NCI-H2171 treated with DMSO at 0.1 percent for 48 hours (cell line): ENCODE measurements at places on chromosomes 3 and 15.

DNA sequence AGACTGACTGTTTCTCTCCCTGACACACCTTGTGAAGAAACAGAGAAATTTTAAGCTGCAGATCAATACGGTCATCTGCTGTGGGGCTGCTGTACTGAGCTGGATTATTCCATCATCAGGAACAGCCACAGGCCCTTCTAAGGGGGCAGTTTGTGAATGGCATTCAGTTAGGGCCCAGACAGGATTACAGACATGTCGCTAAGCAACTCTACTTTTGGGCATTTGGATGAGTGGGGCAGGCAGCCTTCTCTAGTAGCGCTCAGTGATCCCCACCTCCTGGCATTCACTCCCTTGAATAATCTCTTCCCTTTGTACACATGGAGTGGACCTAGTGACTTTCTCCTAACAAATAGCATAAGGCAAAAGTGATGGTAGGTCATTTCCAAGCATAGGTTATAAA, 144.4 kb upstream of the RARB start:
- no peak for DNase-seq

- DNase-seq, result no peak
Observed at GRCh38 chr15:33074942-33075341, 119.6 kb downstream of the FMN1 start.

- DNase-seq, result no peak
Observed at GRCh38 chr3:156694536-156694935, 20.1 kb downstream of the TIPARP start.

DNA sequence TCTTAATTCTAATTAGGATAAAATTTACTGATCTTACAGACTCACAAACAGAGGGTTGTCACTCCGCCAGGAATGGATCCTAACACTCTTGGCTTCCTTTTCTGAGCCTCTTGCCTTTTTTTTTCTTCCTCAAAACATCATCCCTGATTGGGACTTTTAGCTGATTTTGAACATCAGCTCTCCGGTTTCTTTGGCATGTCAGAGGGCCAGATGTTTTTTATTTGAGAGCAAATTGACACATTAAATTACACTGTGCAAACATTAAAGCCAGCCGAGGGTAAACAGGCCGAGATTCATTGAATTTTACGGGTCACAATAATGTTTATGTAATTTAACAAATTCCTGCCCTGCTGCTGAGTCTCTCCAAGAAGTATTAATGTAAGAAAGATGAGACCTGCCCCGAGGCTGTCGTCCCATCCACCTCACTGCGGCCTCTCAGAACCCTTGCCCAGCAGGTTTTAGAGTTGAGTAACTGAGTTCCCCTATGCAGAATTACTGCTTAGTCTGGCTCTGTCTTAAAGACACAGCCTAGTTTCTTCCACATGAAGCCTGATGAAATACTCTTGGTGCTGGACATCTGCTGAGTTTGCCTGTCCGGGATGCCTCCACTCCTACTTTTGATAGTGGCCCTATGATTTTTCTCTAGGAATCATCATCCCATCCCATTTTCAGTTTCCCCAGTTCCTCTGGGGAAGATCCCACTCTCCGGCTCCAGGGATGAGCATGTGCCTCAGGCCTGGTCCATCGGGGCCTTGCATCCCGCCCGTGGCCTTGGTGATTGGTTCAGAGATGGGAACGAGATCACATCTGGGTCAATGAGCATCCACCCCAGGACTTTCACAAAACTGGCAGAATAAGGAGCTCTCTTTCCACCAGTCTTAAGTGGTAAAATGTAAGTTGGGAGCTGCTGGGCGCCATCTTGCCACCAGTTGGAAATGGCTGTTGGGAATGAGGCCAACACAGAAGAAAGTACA, 226.6 kb upstream of the TLE3 start:
- peak; percentile 74 for DNase-seq

GRCh38 chr3:14652-15051, 181.9 kb upstream of the CHL1 start:
- no peak for DNase-seq

- no peak for DNase-seq
Observed at GRCh38 chr15:34203305-34203704, 6.6 kb downstream of the KATNBL1 start.

DNA sequence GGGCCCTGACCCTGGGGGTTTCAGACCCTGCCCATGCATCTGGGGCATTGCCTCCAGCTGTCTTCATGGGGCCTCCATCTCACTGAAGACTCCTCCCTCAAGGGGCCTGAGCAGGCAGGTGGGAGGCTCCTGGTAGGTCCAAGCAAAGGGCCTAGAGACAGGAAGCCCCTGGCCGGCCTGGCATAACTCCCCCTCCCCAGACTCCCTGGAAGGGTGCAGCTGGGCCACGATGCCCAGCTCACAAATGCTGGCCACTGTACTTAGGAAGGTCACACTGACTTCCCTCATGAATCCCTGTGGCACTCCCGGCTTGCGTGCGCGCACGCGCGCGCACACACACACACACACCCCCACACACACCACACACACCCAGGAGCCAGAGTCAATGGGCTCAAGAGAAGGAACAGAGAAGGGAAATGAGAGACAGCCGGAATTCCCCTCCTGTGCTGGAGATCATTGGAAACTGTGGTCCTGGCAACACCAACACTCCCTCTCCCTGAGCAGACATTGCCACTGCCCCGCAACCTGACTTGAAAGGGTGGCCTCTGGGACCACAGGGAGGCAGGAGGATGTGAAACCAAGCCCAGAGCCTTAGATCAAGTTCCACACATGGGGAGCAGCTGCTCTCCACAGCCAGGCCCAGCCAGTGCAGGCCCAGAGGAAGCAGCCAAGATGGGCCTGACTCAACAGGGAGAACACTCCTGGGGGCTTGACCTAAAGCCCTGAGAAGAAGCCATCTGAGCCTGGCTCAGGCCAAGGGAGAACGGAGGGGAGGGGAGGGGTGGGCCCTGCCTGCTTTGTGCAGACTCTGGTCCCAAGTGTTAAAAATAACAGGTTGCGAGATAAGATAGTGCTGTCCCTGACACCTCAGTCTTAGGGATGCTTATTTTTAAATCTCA, 69.7 kb downstream of the SCN5A start:
- no peak for DNase-seq

GRCh38 chr3:185504636-185505035, 5.8 kb upstream of the TMEM41A start:
- DNase-seq, result no peak

- DNase-seq, result no peak
Observed at GRCh38 chr3:105458518-105459215, 92.0 kb downstream of the ALCAM start.

GRCh38 chr3:194204042-194204987, 68.4 kb downstream of the HES1 start:
- peak; percentile 49 for DNase-seq

GRCh38 chr3:140695361-140696061, 17.6 kb downstream of the TRIM42 start:
- DNase-seq, result no peak

DNA sequence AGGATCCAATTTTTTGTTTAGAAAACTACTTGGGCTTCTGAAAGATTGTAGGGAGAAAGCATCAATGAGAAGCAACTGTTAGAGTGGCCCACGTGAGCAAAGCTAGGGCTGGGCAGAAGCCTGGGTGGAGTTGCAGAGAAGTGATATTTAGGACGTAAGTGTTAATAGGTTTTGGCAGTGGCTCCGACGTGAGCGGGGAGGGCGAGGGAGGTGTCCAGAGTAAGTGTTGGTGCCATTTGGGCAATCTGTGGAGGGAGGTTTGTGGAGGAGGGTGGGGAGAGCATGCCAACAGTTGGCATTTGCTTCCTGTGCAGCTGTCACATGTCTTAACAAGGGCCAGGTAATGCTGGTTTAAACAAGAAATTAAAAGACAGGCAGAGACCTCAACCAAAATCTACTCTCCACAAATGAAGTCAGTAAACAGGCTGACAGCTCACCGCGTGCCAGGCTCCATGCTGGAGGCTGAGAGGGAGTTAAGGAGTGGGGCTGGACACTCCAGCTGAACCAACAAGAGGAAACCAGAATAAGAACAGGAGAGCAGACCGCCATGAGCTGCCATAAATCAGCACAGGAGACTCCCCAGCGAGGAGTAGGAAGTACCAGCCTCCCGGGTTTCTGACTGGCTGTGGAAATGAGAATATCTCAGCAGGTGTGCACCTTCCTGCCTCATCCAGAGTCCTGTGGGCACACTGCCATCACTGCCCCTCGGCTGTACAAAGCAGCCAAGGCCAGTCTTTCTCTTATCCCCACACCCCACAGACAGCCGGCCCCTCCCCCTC, 232.6 kb downstream of the ABHD5 start:
- peak; percentile 13 for DNase-seq

DNA sequence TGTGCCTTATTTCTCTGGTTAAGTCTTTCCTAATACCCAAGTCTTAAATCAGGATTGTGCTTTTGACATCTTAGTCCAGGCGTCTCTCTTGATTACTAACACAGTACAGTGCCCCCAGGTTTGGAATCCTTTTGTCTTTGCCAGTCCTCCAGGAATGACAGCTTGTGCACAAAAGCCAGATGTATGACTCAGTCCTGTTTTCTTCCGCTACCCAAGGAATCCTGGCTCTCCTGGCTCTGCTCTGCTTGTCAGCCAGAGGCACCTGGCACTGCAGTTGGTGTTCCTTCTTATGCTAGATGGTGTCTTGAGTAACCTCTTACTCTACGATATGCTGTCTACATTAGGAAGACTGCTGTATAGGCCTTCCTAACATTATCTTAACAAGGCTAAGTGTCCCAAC, 728.2 kb upstream of the NECTIN3 start:
- DNase-seq, result no peak

GRCh38 chr3:54307566-54308180, 185.3 kb downstream of the CACNA2D3 start:
- DNase-seq, result no peak

GRCh38 chr15:42087926-42088800, 6.2 kb downstream of the PLA2G4D start:
- DNase-seq, result no peak

GRCh38 chr3:127712461-127712860, 39.7 kb downstream of the ABTB1 start:
- no peak for DNase-seq

GRCh38 chr3:12273045-12273695, 15.7 kb upstream of the PPARG start:
- no peak for DNase-seq

- DNase-seq, result no peak
Observed at GRCh38 chr3:49534581-49535441, 19.5 kb upstream of the BSN start.

DNA sequence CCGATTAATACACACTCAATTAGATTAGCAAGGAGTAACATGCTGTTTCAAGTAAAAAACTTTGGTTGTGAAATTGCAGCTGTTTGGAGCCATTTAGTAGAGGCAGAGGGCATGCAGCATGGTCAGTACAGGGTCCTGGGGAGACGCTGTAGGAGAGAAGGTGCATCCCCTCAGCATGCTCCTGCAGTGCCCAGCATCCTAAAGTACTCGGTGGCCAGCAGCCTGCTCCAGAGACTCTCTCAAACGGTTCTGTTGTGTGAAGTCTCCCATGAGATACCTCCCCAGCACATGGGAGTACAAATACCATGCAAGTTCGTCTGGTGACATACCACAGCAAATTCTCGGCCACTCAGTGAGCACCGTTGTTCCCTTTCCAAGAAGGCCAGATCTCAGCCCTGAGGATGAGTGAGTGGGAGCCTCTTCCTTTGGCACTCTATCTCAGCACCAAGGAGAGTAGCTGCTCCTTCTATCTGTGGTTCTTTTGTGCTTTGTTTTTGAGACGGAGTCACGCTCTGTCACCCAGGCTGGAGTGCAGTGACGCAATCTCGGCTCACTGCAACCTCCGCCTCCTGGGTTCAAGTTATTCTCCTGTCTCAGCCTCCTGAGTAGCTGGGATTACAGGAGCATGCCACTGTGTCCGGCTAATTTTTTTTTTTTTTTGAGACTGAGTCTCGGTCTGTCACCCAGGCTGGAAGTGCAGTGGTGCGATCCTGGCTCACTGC, 72.7 kb downstream of the TJP1 start:
- no peak for DNase-seq

- DNase-seq, result no peak
Observed at GRCh38 chr3:134579141-134579665, 71.6 kb downstream of the KY start.

DNA sequence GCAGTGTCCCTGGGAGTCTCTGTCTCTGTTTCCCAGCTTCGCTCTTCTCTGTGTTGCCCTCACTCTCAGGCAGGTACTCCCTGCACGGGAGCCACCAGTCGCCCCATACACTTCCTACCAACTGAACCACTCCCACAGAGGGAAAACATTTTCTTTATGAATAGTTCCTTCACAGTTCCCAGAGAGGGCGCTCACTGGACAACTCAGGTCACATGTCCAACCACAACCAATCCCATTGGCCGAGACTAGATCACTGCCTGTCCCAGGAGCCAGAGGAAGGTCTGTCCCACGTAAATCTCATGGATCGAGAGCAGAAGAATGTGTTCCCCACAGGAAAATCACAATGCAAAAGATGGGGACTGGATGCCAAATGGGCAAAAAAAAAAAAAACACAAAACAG, 26.1 kb downstream of the GRK7 start:
- DNase-seq, result no peak

DNA sequence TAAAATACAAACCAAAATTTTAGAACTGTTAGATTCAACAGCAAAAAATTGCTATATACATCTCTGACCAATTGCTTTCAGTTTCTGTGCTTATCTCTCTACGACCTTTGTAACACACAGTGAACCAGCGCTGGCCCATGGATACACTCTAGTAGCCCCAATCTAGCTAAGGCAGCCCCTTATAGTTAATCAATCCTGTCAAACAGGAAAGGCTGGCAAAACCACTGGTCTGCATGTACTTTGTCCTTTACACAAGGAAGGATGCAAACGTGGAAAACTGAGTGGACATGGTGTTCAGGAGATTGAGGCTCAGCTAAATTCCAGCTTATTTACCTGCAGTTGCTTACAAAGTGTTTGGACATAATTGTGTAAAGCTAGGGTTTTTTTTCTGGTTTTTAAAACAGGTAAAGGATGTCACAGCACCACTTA, 25.9 kb downstream of the ADGRG7 start:
- DNase-seq, result no peak

DNA sequence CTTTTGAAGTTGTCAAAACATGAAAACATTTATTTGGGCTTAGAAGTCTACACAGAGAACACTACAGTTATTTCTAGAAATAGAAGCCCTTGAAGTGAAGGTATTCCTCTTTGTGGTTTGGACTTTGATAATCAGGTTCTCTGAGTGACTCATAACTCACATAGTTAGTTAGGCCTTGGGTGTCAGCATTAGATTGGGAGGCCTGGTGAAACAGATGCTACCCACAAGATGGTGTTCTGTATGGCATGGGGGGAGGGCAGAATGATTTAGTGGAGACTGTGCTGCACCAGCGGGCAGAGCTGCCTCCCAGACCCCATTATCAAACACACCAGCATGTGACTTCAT, 108.9 kb upstream of the ETV5 start:
- DNase-seq, result no peak

GRCh38 chr3:72816862-72817355, 31.3 kb downstream of the SHQ1 start:
- no peak for DNase-seq
